ENCODE measurements at places on chromosomes 2 and 18. TPM values are rescaled to one million over a fixed set of nuclear protein-coding genes. Genes with fewer than 3 reads are reported as not detected.

Gene ALPP
- not detected for total RNA-seq

Gene ID2
- 26.6 TPM for total RNA-seq

Gene FZD7
- total RNA-seq: 7.0 TPM

Gene RNF125
- total RNA-seq: 2.3 TPM

Data from subcutaneous preadipocyte (primary cell).